ENCODE measurements at places on chromosomes 2 and 18. TPM values are rescaled to one million over a fixed set of nuclear protein-coding genes. Genes with fewer than 3 reads are reported as not detected.
A peak's percentile ranks its signal among the peaks of the same experiment; 100 is the strongest.

- no peak for DNase-seq
These were observed 20.1 kb upstream of the SERPINE2 start for GRCh38 chr2:224059178-224059577.

GRCh38 chr2:55616551-55617174 is 759 bp downstream of the PPP4R3B start:
- peak; percentile 19 for DNase-seq

DNA sequence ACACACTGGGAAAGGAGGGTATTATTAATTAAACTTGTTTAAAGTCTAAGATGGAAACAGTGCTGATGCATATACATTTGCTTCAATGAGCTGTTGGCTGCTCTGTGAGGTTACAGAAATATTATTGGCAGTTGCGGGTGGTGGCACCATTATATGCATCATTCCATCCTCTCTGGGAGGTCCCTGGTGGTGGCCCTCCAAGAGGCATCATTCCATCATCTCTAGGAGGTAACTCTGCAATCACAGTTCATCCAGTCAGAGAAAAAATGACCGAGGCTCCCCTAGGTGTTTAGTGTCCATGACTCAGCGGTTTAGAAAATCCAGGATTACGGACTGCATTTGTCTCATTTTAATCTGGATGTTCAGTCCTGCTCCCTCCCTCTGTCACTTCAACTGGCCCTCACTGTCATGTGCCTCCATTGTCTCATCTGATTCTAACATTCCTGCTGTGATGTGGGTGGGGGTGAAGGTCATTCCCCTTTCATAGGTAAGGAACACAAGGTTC is 15.4 kb downstream of the AFF3 start:
- no peak for DNase-seq

Gene TMEM17
- 0.84 TPM for total RNA-seq

Gene SPATA3
- not detected for total RNA-seq

Gene WNT10A
- total RNA-seq = 1.9 TPM

Gene CKAP2L
- total RNA-seq = 1.4 TPM

GRCh38 chr2:205650931-205651330 is 31.4 kb upstream of the NRP2 start:
- no peak for DNase-seq

DNA sequence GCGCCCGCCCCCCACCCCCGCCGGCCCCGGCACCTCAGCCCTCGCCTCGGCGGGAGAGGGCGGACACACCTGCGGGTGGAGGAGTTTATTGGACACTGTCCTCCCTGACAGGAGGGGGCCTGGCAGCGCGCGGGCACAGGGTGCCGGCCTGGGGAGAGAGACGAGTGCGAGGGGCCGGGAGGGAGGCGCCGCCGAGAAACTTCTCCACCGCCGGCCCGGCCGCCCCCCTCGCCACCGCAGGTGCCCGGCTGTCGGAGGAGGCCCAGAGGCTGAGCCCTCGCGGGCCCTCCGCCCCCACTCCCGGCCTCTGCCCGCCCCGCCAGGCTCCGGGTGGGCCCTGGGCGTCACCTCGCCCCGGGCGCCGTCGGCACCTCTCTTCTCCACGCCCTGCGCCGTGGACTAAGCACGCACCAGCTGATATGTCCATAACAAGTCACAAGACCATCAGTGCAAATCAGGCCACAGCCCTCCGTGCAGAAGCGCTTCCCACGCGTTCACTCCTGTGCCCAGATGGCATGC is 311.3 kb downstream of the CELF4 start:
- DNase-seq = no peak

DNA sequence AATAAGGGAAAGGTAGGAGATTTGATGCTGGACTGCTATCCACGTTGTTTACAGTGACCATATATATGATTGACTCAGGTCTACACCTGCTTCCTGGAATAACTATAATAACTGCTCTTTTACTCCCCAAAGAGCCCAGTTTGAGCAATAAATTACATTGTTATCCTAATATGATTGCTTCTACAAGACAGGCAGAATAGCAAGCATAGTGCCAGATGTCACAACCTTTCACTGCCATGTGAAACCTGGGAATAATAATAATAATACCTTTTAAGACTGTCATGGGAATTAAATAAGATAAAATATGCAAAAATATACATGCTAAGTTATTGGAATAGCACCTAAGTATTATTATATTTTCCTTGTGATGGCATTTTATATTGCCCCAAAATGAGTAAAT is 298.7 kb downstream of the GALNT13 start:
- no peak for DNase-seq

DNA sequence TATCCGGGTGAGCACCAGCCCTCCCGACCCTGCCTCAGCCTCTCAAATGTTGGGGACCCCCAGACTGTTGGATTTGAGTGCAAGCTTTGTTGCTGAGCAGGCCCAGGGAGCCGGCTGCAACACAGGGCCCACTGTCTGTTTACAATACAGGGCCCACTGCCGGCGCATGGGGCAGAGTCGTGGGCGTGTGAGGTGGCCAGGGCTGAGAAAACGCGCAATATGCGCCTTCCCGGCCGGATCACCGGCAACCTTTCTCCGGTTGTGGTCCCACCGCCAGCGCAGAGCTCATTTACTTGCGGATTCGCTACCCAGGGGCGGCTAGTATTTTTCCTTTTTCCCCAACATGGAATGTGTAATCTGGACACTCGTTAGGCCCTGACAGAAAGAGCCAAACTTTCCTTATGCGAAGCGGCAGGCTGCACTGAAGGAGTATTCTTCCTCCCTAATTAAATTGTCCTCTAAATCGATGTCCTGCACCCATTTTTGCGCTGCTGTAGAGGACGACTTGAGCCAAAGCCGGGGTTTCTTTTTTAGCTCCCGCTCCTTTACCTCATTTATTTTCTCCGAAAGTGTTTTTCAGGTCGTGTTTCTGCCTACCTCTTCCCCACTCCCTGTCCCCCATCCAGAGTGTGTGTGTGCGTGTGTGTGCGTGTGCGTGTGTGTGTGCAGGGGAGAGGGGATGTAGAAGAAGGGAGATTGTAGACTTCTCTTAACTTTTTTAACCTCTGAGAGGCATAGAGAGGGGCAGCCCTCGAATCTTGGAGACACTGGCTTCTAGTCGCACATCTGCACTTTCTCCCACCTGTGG is 2.7 kb downstream of the OTX1 start:
- no peak for DNase-seq

DNA sequence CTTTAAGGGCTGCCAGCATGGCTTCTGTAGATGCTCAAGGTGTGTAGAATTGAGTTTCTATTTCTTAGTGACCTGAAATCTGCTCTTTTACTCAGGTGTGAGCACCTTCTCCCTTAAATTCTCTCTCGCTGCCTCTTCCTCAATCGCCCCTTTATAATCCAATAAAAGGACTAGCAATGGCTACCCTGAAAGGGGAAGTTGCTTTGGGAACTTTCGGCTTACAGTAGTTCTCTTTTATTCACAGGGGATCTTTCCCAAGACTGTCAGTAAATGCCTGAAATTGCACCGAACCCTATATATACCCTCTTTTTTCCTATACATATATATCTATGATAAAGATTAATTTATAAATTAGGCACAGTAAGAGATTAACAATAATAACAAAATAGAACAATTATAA is 121.8 kb downstream of the ACTR3 start:
- no peak for DNase-seq

DNA sequence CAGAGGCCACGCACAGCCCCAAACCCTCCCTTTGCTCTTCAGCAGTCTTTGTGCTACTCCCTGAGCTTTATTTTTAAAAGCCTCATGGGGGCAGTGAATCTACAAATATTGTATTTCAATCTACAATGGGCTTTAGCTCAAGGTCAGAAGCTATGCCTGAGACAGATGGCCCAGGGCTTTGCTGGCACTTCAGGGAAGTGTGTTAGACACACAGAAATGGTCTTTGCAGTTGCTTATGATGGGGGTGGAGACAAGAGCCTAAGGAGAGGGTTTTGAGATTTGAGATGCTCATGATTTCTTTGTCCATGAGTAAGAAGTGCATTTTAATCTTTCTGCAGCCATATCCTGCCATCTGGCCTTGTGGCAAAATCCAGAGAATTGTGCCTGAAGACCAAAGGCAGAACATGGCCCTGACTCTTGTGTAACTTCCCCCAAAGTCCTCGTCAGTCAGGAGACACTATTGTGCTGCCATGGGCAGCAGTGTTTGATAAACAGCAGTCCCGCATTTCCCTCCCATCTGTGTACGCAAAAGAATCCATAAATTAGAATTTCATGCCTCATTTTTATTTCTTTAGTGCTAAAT is 92.6 kb downstream of the VAPA start:
- DNase-seq = no peak

DNA sequence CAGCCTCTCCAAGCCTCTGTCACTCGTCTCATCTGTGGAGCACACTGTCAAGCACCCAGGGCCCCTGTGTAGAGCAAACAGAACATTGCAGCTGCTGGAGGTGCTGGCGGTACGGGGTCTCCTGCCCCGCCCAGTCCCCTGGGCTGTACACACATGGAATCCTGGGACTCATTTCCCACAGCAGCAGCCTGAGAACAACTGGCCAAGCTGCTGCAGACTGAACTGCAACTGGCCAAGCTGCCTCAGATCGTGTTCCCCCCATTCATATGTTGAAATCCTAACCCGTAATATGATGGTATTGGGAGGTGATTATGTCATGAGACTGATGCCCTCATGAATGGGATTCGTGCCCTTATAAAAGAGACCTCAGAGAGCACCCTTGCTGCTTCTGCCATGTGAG is 130.5 kb downstream of the NCK2 start:
- DNase-seq = no peak
